ENCODE measurements at places on chromosomes 1 and 21.

- no peak for DNase-seq
Measured at GRCh38 chr1:231188072-231188471, 26.2 kb downstream of the TRIM67 start.

DNA sequence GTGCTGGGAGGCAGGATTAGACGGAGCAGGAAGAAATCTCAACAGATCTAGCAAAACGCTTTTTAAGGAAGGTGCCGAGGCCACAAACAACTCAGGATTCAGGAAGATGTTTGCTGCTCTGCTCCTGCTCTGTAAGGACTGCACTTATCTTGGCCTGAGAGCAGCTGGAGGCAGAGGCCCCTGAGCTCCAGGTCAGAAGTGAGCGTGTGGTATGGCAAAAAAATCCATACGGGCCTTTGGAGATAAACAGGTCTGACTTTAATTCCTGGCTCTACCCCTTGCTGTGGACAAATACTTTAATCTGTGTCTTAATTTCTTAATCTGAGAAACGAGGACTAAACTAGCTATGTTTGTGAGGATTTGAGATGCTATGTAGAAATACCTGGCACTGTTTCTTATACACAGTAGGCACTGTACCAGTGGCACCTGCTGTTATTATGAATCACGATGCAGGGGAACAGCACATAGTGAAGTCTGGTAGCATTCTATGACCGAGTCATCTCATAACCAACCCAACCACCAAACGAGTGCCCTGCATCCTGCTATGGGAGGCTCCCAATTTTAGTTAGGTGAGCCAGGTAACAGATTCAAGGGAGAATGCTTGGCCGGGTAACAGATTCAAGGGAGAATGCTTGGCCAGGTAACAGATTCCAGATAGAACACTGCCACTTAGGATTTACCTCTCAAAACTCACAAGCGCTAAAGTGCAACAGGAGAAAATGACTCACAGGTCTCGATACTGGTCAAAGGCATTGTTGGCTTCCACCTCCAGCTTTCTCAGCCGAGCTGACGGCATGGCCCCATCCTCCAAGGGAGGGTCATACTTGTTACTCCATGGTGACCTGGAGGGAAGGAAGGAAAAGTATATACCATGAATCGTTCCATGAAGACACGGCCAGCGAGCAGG lies 65.9 kb downstream of the SLC66A1 start:
- no peak for DNase-seq

- DNase-seq, result no peak
Measured at GRCh38 chr1:61284936-61285335, 202.6 kb downstream of the NFIA start.

GRCh38 chr1:54317084-54317483 lies 89.1 kb downstream of the SSBP3 start:
- no peak for DNase-seq

DNA sequence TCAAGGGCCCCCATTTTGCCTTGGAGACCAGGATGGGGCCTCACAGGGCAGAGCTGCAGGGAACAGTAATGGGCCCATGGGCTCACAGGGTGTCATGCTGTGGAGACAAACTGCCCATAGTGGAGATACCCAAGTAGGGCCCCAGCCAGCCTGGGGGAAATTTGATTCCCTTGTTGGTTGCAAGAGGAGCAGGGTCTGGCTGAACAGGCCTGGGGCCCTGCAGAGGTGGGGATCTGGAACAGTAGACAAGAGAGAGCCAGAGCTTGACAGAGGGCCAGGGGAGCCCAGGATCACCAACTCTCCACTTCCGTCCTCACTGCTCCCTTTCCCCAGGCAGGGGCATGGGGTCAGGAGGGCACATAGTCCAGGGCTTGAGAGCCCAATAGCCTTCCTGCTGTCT lies 8.7 kb downstream of the S100B start:
- no peak for DNase-seq

GRCh38 chr1:196309386-196309785 lies 298.9 kb downstream of the KCNT2 start:
- DNase-seq, result peak; percentile 32

- no peak for DNase-seq
Measured at GRCh38 chr1:94396356-94397010, 21.7 kb upstream of the ABCD3 start.

DNA sequence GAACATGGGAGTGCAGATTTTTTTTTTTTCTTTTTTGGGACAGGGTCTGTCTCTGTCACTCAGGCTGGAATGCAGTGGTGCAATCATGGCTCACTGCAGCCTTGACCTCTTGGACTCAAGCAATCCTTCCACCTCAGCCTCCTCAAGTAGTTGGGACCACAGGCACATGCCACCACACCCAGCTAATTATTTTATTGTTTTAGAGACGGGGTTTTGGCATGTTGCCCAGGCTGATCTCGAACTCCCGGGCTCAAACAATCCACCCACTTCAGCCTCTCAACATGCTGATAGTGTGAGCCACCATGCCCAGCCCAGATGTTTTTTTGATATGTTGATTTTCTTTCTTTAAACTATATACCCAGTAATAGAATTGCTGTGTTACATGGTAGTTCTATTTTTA lies 57.7 kb downstream of the RGSL1 start:
- DNase-seq, result no peak

DNA sequence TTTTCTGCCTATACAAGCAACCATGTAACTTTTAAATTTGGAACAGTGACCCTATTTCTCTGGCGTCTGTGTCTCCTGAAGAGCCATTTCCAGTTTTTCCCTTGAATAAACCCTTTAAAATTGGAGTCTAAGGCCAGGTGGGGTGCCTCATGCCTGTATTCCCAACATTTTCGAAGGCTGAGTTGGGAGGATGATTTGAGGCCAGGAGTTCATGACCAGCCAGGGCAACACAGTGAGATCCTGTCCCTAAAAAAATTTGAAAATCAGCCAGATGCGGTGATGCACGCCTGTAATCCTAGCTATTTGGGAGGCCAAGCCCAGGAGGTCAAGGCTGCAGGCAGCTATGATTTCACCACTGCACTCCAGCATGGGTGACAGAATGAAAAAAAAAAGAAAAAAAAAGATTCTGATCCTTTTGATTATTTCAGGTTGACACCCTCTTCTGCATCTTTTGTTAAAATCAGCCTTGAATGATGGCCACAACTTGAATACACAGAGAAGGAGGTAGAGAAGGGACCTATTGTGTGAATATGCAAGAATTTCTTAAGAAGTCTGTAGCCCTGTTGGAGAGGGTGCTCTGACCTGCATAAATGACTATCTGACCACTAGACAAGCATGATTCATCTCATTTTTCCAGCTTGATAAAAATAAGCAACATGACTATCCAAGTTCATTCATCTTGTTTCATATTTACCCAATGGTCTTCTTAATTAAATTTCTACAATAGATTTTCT lies 40.2 kb upstream of the PARP1 start:
- DNase-seq, result no peak

GRCh38 chr1:89190017-89190416 lies 8.7 kb downstream of the GBP4 start:
- no peak for DNase-seq

- DNase-seq, result no peak
Measured at GRCh38 chr1:15703562-15703961, 19.4 kb downstream of the PLEKHM2 start.

- no peak for DNase-seq
Measured at GRCh38 chr1:150235294-150235851, 539 bp downstream of the ANP32E start.

DNA sequence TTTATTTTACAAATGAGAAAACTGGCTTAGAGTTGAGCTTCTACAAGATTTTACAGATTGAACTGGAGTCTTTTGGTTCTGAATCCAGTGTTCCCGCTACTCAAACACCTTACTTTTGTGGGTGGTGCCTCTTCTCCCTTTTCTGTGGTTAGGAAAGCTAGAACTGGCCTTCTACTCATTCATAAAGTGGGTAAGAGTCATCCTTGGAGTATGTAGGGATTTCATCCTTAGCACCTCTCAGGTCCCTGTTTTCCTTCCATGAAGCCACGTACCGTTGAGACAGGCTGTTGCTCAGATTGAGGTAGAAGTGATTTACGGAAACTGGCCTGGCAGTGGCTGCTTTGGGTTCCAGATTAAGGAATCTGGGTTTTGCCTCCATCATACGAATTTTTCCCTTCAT lies 35.8 kb downstream of the WNT4 start:
- no peak for DNase-seq

- DNase-seq, result no peak
Measured at GRCh38 chr1:11874624-11875023, 15.9 kb upstream of the NPPB start.

DNA sequence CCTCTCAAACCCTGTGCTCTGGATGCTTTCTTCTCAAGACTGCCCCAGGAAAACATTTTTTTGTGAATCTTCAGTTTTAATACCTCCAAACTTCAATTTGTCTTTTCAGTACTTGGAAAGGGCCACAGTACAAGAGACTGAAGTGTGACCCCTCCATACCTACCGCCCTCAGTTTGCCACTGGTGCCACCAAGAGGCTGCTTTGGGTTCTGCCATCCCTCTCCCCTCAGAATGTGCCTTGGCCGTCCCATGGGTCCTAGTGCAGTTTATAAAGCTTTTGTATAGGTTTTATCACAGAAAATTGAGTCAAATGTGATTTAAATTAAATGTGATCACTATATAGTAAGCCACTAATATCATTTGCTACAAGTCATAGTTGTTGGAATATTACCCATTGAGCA lies 60.8 kb upstream of the PGD start:
- DNase-seq, result peak; percentile 21

GRCh38 chr1:173176246-173176645 lies 30.9 kb downstream of the TNFSF4 start:
- no peak for DNase-seq

DNA sequence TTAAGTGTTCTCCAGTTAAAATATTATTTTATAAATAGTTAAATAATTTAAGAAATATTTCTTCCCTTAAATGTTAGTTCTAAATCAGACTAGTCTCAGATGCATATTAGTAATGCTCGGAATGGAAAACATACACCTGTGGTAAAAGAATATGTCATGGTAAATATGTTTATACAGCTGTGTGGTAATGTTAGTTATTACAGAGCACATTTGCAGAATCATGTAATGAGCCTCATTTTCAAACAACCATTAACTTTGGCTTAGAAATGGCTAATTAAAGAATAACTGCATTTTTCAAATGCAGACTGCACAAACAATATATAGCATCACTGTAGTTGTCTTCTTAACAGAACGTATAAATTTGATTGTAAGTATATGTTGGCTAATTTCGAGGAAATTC lies 90.3 kb downstream of the DISP1 start:
- no peak for DNase-seq

DNA sequence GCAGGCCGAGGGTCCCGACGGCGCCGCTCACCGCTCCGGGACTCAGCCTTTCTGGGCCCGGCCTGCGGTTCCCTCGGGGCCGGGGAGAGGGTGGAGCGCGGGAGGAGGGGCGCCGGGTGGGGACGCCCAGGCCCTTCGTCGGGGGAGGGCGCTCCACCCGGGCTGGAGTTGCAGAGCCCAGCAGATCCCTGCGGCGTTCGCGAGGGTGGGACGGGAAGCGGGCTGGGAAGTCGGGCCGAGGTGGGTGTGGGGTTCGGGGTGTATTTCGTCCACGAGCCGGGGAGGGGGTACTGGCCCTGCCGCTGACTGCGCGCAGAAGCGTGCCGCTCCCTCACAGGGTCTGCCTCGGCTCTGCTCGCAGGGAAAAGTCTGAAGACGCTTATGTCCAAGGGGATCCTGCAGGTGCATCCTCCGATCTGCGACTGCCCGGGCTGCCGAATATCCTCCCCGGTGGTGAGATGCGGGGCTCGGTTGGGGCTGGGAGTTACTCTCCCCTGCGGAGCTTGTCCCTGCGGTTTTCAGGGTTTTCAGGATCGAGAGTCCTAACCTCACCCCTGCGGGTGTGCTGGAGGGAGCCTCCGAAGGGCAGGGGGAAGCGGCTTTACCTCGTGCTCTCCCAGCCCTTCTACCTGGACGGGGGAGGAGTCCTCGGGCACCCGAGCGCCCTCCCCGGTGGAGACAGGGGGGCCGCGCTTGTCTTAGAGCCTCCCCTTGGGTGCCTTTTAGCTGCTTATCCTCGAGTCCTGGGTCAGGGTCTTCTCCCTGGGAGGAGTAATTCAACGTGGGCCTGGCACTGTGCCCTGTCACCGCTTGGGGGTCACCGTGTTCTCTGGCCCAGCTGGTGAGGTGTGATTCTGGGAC lies 2.1 kb downstream of the SAMD11 start:
- DNase-seq, result peak; percentile 56

DNA sequence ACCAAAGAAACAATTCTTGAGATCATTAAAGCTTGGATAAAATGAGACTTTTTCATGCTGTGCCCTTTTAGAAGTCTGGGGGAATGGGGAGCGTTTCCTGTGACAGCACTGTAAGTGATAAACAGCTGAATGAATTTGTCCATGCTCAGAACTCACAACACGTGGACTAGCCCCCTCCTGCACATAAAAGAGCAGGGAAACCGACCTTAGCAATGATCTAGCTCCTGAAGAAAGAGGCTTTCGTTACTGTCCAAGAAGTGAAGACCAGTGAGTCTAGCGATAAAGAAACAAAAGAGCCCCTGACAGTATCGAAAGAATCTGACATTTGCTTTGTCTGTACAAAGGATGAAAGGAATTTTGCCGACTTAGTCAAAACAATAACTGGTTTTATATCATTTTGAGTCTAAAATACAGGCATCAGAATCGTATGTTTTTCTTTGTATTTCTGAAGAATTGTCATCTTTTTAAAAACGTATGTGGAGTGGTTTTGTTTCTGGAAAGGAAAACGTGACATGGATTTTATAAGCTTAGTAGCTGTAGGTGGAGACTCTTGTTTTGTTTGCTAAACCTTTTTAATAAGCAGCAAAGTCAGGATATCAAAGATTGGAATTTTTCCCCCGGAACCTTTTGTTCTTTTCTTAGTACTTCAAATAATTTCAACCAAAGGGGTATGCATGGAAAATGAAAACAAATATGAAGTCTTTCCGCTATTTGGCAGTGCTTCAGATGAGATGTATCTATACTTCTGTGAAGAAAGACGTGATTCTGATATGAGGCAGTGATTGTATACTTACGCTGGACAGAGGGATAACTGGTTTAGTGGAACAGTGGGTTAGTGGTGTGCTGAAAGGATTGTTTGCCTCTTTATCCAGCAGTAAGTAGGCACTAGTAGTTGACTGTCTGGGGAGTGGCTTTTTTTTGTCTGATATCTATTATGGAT lies 61.0 kb downstream of the MAST2 start:
- no peak for DNase-seq

- DNase-seq, result no peak
Measured at GRCh38 chr1:8161546-8162105, 135.5 kb upstream of the ERRFI1 start.

DNA sequence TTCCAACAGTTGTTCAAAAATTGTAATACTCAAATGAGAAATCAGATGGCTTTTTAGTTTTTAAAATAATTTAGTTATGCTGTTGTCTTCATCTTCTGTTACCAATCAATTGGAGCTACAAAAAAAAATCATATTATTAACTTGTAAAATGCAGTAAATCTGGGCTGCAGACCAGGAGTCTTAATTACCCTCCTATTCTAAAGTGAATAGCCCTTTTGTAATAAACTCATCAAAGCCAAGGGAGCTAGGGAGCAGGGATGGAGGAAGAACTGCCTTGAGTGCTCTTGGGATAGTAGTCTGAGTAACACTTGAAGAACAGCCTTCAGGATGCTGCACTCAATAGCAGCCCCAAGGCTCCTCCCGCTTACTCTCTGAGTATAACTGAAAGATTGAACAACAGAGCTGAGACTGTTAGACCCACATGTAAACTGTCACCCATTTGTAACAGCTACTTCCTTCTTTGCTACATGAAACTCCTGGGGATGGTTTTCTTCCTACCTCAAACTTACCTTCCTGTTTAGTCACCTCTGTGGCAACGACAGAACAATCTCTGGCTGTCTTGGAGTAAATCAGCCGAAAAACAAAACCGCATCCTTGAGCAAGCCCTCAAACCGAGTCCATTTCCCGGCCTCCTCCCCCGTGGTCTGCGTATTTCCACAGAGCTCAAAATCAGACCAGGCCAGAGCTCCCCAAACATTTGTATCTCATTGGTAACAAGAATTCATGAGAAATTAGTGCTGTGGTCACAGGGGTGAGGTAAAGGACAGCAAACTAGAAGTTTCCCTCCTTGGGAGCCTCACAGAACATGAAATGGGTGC lies 55.9 kb downstream of the CD58 start:
- DNase-seq, result no peak
